Stimulated activated naive CD8-positive, alpha-beta T cell treated with anti-CD3 and anti-CD28 coated beads, Interleukin-15, amount 100 ng/mL, for 72 hours (primary cell): ENCODE measurements at places on chromosomes 4 and X.

DNA sequence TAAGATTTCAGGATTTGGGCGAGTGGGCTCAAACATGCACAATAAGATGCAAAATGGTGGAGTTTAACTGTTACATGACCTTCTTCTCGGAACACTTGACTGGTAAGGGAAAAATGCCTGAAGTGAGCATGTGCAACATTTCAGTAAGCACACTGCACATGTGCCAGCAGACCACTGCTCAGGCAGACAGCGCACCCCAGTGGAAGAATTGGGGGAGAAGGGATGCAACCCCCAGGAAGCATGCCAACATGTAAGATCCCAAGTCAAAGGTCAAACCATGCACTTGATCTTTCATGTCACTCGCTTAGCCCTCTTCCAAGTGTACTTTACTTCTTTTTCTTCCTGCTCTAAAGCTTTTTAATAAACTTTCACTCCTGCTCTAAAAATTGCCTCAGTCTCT lies 256.3 kb downstream of the CENPC start:
- DNase-seq, result no peak

DNA sequence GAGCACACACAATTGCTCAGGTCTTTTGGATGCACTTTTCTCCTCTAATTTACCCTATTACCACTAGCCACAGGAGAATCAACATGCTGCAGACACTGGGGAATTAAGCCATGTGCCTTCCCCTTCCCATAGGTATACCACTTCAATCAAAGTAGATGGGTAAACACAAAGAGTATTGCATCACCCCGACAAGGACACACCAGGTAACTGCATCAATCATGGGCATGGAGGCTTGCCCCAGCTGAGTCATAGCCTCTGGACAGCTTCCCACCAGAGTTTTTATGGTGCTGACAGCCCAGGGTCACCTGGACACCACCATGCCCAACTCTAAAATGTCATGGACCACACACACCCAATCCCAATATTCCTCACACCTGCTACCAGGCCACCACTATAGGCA lies 197.2 kb upstream of the AR start:
- no peak for DNase-seq

GRCh38 chr4:4455210-4455865 lies 68.4 kb downstream of the NSG1 start:
- DNase-seq, result no peak

- no peak for DNase-seq
These were observed 179.7 kb upstream of the CNKSR2 start for GRCh38 chrX:21194526-21194925.

- no peak for DNase-seq
These were observed 204.8 kb downstream of the CFAP299 start for GRCh38 chr4:80540349-80540748.
